Activated CD4-positive, alpha-beta T cell treated with anti-CD3 and anti-CD28 coated beads, Interleukin-2, amount 50 U/mL, for 1 hour (primary cell): ENCODE measurements at places on chromosomes 2 and 18.

DNA sequence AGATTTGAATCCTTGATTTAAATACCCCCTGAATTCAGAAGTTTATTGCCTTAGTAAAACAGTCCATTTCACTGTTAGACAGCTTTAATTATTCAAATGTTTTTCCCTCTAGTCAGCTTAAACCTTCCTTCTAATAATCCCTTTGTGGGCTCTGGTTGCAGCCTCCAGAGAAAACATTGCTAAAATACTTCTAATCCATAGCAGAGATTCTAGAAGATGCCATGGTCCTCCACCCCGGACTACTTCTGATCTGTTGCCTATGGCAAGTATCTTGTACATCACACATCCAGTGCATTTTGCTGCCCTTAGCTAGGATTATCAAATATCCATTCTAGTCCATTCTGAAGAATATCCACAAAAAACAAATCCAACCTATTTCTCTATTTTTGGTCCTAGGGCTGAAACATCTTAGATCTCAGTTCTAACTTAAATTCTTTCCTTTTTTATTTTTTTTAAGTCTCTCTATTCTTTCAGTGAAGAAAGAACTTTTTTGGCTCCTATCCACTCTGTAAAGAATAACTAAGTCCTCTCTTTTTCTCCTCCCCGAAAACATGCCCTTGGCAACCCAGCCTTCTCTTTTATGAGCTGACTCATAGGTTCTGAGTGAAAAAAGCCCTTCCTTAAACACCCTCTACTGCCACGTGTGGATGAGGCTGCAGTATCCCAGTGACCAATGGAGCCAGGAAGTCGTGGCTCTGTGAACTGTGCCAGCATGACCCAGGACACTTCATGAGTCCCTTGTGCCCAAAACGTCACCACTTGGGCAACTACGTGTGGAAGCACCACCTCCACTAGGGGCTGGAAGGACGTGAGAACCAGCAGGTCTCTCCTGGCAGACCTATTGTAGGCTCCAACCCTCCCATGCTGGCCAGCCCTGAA lies 349.8 kb downstream of the TNS1 start:
- no peak for DNase-seq

DNA sequence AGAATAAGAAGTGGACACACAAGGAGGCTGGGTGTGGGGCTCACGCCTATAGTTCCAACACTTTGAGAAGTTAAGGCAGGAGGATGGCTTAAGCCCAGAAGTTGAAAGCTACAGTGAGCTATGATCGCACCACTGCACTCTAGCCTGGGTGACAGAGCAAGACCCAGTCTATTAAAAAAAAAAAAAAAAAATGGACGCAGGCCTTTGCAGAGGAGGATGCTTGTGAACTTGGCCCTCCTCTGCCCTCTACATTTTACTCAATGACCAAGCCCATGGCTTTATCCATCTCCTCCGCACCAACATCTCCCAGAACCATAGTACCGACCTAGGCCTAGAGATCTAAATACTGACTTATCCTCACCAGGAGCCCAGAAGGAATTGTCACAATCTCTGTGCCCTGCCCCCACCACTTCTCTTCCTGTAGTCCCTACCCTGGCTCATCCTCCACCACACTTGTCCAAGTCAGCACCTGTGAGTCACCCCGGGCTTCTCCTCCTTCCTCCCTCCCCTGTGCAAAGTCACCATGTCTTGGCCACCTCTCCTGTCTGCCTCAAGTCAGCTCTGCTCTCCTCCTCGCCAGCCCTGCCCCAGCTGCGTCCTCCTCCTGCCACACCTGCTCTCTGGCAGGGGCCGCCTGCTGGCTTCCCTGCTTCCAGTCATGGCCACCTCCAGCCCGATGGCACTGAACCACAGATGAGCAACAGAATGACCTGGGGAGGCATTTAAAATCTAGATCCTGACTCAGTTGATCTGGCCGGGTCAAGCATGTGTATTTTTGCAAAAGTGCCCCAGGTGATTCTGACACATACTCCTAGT lies 35.8 kb upstream of the ASPRV1 start:
- no peak for DNase-seq

DNA sequence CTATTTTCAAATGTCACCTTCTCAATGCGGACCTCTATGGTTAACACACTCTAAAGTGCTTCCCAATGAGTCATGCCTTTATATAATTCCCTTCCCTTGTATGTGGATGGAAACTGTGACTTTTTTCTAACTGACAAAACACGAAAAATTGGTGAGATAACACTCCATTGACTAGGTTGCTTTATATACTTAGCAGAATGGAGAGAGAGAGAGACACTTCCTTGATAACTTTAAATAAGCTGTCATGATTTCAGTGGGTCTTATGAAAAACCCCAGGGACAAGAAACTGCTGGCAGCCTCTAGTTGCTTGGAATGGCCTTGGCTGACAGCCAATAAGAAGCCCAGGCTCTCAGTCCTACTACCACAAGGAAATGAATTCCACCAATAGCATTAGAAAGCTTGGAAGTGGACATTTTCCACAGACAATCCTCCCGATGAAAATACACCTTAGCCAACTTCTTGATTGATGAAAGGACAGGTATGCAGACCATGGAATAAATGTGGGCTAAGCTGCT lies 322.2 kb downstream of the ZNF804A start:
- no peak for DNase-seq

DNA sequence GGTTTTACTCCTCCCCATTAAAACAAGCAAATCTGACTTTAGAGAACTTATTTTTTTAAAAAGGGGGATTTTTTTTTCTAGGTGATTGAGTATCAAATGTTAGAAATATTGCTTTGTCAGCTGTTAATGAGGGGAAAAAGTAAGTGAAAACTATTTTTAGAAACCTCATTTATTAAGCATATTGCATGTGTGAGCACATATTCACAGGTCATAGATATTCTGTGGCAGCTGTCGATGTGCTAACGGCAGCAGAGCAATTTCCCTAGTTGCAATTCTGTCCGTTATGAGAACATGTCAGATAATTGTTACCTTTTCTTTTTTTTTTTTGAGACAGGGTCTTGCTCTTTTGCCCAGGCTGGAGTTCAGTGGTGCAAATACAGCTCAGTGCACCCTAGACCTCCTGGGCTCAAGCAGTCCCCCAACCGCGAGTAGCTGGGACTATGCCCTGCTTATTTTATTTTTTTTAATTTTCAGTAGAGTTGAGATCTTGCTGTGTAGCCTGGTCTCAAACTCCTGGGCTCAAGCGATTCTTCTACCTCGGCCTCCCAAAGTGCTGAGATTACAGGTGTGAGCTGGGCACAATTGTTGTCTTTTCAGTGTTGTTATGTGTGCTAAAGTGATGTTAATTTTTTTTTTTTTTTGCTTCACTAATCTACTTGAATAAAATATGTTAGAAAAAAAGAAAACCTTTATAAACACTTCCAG lies 69.8 kb downstream of the MTA3 start:
- no peak for DNase-seq

DNA sequence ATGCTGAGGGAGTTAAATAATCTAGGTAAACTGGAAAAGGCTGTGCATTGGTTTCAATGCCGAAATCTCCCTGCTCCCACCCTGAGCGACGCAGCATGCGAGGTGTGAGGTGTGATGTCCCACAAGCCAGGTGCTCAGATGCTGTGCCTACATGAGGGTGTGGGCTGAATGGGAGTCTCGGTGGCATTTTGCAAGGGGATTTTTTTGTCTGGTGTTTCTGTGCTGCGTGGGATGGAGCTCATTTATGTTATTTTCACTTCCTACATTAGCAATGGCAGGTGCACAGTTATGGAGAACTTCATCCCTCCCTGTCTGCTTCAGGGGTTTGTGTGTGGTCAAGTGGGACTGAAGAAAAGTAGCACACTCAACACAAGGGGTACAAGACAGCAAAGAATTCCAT lies 110.2 kb upstream of the CCDC68 start:
- no peak for DNase-seq
